ENCODE measurements at places on chromosomes 13 and 19.
A peak's percentile ranks its signal among the peaks of the same experiment; 100 is the strongest.

- no peak for DNase-seq
Measured at GRCh38 chr13:38763446-38764381, 76.8 kb downstream of the FREM2 start.

GRCh38 chr19:58053480-58054156, 5.5 kb upstream of the ZNF135 start:
- no peak for DNase-seq

DNA sequence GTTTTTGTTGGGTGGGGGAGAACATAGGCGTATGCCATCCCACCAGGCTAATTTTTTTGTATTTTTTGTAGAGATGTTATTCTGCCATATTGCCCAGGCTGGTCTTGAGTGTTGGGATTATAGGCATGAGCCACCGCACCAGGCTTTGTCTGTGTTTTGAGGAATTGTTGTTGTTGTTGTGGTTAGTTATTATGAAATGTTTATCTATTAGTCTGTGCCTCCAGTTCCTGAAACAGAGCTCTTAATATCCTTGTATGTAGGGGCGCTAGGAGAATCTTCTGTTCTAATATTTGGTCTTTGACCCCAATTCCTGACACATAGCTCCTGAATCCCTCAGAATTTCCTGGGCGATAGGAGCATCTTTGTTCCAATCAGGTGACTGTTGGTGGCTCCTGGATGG, 5.6 kb upstream of the LATS2 start:
- no peak for DNase-seq

DNA sequence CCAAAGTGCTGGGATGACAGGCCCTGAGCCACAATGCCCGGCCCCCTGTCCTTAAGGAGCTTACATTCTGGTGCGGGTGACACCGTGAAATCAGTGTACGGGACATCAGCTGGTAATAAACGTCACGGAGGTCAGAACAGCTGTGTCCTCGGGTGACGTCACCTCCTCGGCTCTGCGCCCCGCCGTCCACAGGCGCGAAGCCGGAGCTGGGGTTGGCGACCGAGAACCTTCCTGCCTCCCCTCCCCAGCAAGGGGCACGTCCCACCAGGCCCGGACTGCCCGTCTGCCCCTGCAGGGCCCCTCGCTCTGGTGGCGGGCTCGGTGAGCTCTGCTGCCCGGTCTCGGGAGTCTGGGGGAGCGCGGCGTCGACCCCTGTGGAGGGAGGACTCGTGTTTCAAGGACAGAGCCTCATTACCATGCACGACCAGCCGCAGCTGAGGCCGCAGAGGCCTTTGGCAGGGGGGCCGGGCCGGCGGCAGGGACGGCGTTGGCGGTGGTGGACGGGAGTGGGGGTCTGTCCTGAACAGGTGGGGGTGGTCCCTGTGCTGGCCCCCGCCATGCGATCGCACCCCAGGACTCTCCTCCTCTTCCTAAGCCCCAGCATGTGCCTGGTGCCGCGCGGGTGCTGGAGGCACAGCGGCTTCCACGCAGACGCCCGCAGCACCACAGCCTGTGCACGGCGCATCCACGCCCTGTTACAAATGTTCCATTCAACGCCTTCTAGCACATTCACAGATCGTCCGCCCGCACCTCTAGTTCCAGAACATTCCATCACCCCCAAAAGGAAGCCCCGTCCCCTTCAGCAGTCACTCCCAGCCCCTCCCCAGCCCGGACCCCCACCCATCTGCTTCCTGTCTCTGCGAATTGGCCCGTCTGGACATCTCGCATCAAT, 5.4 kb downstream of the LINGO3 start:
- DNase-seq: no peak

- DNase-seq: peak; percentile 91
Measured at GRCh38 chr19:18023622-18024251, 15.8 kb downstream of the ARRDC2 start.

DNA sequence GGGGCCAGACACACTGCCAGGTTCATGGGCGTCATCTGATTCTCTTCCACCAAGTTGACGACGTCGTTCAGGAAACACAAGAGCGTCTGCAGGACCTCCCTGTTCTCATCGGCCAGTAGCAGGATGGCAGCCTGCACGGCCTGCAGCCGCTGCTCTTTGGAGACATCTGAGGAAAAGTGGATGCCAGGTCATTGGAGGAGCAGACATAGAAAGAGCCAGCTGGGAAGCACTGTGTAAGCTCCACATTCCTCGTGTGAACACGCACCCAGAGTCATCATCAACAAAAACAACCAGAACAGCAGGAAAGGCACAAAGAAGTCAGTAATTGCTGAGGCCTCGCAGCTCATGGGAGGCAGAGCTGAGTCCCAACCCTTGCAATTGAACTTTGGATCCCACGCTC, 96.5 kb downstream of the KL start:
- DNase-seq: no peak

GRCh38 chr19:7844405-7844804, 14.4 kb downstream of the EVI5L start:
- no peak for DNase-seq

GRCh38 chr19:48415395-48415794, 21.9 kb downstream of the GRIN2D start:
- DNase-seq: no peak

- DNase-seq: no peak
Measured at GRCh38 chr13:110008816-110009215, 222.4 kb upstream of the IRS2 start.

GRCh38 chr19:17303167-17303939, at the start of gene ABHD8:
ABHD8 (minus strand) TSS chr19:17303425; CDS start chr19:17301616, 1,809 bp downstream.
- no peak for DNase-seq

GRCh38 chr13:32822771-32823170, 193.5 kb upstream of the KL start:
- no peak for DNase-seq

GRCh38 chr13:30319655-30320054, 12.3 kb upstream of the KATNAL1 start:
- no peak for DNase-seq

DNA sequence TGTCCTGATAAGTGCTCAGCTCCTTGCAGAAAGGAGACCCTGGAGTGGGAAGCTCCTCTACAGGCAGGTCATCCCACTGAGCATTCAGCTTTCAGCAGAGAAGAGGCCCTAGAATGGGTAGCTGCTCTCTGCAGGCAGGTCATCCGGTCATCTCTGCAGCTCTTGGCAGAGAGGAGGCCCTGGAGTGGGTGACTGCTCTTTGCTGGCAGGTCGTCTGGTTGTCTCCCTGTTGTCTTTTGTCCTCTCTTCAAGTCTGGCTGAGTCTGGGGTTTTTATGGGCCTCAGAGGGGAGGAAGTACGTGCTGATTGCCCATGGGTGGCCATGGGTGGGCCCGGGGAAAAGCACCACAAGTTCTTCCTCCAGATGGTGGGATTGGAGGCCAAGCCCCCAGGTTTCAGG, 250.3 kb upstream of the EDNRB start:
- DNase-seq: no peak

DNA sequence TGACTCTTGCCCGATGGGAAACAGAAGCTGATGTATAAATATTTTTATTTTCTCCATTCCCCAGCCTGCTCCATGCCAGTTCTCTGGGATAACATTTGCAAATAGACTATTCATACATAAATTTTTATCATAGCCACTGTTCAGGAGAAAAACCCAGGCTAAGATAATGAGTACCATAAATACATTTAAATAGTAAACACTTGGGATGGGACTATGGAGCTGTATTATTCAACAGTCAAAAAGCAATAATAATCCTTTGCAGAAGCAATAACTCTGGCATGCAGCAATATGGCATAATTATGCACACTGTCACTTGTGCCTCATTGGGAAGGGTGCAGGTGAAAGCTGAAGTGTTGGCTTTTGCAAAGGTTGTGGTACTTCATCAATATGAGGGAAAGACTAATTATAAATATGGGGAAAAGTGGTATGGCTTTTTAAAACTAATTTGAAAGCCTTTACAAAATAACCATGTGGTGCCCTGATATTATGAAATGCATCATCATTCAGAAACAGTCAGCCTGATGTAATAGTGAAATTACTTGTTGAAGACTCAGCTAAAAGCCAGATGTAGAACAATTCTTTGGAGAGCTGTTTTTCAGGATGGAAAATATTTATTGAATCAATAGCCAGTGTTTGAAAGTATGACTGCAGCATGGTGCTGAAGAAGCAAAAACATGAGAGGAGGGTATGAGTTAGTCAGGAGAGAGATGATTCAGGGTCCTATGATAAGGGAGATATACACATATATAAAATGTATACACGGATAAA, 2476.7 kb downstream of the PCDH9 start:
- no peak for DNase-seq

- no peak for DNase-seq
Measured at GRCh38 chr13:97148894-97149293, 73.2 kb upstream of the MBNL2 start.

DNA sequence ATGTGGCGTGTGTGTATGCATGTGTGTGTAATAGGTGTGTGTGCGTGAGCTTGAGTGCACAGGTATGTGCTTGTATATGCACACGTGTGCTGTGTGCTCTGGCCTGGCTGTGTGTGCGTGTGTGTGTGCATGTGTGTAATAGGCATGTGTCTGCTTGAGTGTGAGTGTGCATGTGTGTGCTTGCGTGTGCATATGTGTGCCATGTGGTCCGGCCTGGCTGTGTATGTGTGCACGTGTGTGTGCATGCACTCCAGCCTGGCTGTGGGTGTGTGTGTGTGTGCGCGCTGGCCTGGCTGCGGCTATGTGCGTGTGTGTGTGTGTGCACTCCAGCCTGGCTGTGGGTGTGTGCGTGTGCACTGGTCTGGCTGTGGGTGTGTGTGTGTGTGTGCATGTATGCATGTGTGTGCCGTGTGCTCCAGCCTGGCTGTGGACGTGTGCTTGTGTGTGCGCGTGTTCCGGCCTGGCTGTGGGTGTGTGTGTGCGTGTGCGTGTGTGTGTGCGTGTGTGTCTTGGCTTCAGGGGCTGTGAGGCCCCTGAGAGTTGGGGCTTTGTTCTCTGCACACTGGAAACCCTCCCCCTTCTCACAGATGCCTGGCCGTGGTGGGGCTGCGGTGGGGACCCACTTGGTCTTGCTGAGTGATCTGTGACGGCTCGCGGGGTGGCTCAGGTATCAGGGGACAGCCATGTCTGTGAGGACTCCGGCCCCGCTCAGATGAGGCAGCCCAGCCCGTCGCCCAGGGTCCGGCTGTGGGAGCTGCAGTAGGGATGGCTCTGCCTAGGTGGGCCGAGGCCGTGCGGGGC, 8.2 kb downstream of the SPPL2B start:
- no peak for DNase-seq

- DNase-seq: peak; percentile 91
Measured at GRCh38 chr19:40716031-40716481, 630 bp downstream of the COQ8B start.

DNA sequence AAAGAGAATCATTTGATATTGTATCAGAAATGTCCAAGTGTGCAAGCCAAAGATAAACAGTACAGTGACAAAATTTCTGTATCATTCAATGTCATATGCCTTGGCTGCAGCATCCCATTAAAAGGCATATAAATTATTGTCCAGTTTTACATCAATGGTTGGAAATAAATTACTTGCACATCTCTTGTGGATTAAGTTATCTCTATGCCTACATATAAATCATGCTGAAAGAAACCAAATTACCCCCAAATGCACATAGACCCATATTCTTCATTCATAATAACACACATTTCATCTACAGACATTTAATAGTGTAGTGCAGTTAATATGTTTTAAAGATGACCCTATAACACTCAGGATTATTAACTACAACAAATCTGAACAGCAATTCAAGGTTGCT, 1415.7 kb upstream of the PCDH9 start:
- no peak for DNase-seq

DNA sequence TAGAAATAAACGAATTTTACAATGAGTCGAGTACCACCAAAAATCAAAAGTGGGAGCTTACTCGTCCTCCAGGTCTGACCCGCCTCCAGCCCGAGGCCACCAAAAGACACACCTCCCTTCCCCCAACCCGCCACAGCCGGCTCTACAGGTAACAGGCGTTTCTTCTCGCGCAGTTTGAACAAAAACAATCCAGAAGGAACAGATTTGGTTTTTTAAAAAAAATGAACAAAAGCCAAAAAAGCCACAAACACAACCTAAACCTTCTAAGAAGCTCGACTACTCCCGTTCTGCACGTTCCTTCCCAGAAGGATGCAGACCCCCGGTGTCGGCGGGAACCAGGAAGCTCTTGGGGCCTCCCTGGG, 671 bp downstream of the ZDHHC20 start:
- DNase-seq: no peak

GRCh38 chr13:114140906-114141250, 8.5 kb upstream of the RASA3 start:
- DNase-seq: no peak

GRCh38 chr19:46351241-46352041, 4.6 kb downstream of the PPP5C start:
- DNase-seq: no peak

GRCh38 chr19:35045667-35046300, 4.3 kb downstream of the HPN start:
- DNase-seq: no peak

GRCh38 chr19:2561221-2561620, 85.3 kb downstream of the GADD45B start:
- DNase-seq: no peak

DNA sequence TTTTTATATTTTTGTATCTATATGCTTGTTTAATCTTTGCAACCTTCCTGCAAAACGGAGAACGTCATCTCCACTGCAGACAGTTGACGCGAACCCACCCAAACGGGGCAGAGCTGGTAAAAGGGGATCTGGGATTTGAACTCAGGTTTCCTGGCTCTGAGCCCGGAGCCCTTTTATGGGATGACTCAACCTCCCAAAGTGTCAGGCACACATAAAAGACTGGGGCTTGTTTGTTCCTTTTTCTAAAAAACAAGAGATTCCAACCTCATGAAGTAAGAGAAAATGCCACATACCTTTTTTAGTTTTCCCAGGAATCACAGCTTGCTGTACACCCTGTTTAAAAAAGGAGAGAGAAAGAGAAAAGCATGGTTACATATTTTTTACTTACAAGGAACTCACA, 78.9 kb downstream of the GADD45B start:
- no peak for DNase-seq

DNA sequence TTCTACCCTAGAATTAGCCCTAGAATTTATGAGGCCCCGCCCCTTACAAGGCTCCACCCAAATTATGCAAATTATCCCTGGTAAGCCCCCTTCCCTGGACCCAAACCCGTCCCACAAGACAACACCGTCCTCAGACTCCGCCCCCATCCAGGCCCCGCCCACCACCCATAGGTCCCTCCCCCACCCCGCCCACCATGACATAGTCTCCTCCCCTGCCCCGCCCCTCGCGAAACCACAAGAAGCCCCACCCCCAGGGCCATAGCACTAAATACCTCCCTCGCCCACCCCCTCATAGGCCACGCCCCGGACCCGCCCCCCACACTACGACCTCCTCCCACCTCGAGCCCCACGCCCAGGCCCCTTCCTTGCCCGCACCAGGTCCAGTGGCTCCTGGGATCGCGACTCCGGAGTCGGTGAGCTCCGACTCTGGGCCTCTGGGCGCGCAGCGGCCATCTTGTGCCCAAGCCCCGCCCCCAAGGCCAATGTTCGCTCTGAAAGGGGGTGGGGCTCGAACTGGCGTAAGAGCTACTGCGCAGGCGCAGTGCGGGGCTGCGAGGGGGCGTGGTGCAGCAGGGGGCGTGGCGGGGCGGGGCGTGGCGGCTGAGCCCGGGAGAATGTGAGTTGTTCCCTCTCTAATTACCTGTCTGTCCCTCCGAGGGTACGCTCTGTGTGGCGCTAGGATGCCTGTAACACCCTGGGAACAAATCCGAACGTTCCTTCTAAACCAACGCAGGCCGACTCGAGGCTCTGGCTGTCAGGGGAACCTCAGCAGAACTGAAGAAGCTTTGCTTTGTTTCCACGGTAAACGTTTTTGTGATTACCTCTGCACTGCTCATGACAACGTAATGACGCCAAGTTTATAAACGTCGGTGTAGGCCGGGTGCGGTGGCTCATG, at the start of gene ZNF784:
TSS of gene ZNF784 (minus strand) at position 458 of the 895 bp plus-strand sequence. CDS start at position 453, 5 bp downstream.
- no peak for DNase-seq

- no peak for DNase-seq
Measured at GRCh38 chr19:54888239-54888638, 14.2 kb downstream of the FCAR start.

Measured in vagina (tissue), 2 donors.